ENCODE measurements at places on chromosomes 3 and 15.

DNA sequence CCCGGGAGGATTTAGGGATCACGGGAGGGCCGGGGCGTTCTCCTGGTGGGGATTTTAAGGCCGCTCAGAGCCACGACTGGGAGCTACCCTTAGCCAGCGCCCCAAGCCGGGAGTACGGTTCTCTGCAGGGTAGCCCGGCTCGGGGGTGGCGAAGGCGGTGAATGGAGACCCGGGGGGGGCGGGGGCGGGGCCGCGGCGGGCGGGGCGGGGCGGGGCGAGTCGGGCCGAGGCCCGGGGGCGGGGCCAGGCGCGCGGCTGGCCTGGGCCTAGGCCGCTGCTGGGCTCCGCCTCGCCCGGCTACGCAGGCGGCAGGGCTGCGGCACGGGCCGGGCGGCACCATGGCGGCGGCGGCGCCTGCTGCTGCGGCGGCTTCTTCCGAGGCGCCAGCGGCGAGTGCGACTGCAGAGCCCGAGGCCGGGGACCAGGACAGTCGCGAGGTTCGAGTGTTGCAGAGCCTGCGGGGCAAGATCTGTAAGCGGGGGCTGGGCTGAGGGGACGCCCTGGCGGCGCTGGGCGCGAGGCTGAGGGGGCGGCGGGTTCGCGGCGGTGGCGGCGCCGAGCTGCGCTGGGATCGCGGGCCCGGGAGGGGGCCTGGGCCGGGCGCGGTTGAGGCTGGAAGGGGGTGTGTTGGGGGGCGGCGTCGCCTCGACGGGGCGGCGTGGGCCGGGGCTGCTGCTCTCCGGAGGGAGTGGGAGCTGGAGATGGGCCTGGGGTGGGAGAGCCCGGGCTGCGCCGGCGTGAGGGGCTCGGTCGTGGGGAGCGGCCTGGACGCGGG lies at the start of gene RASA2:
RASA2 (plus strand) TSS at position 282 of the 775 bp plus-strand sequence; CDS start at position 339, 57 bp downstream.
- peak within 1 kb of the TSS; percentile 100 for H3K4me3 ChIP-seq
- peaks cover 8% of the 10 kb centered on the region for H3K36me3 ChIP-seq
- DNase-seq = peak; percentile 72

DNA sequence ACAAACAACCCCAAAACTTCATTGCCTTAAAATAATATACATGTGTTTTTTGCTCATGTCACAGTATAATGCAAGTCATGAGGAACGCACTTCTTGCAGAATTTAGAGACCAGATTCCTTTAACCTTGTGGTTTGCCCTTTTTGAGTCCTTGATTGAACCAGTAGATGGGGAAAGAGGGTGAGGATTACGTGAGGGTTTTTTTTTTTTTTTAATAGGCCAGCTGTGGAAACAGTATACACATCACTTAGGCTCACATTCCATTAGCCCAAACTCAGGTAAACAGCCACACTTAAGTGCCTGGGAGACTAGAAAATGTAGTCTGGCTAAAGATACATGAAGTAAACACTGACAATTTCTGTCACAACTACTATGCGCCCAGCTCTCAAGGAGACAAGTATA lies 114.9 kb upstream of the MLF1 start:
- no peak for DNase-seq
- peaks cover 1% of the 10 kb centered on the region for H3K36me3 ChIP-seq
- H3K4me3 ChIP-seq = no peak overlapping the region
- H3K27ac ChIP-seq = no peak overlapping the region

- H3K27ac ChIP-seq = no peak overlapping the region
- no peak for DNase-seq
- H3K27me3 ChIP-seq = peaks cover 8% of the 10 kb centered on the region
- H3K4me3 ChIP-seq = peak overlapping the region; percentile 100
- peaks cover 6% of the 10 kb centered on the region for H3K36me3 ChIP-seq
- H3K4me1 ChIP-seq = peaks cover 32% of the 10 kb centered on the region
Observed at GRCh38 chr3:184016169-184016570, 1.5 kb downstream of the ABCC5 start.

- DNase-seq = no peak
- H3K4me3 ChIP-seq = no peak overlapping the region
- H3K27ac ChIP-seq = no peak overlapping the region
- H3K27me3 ChIP-seq = peaks cover 54% of the 10 kb centered on the region
- no peaks in the 10 kb centered on the region for H3K36me3 ChIP-seq
- no peaks in the 10 kb centered on the region for H3K4me1 ChIP-seq
Observed at GRCh38 chr3:150069154-150069527, 98.4 kb upstream of the PFN2 start.

GRCh38 chr3:117596503-117596902 lies 886.9 kb downstream of the TUSC7 start:
- H3K27me3 ChIP-seq = no peaks in the 10 kb centered on the region
- H3K4me1 ChIP-seq = no peaks in the 10 kb centered on the region
- H3K36me3 ChIP-seq = no peaks in the 10 kb centered on the region
- H3K27ac ChIP-seq = no peak overlapping the region
- no peak overlapping the region for H3K4me3 ChIP-seq

GRCh38 chr3:102761766-102762165 lies 327.0 kb downstream of the ZPLD1 start:
- H3K36me3 ChIP-seq = no peaks in the 10 kb centered on the region
- no peak overlapping the region for H3K27ac ChIP-seq
- no peak overlapping the region for H3K4me3 ChIP-seq
- no peaks in the 10 kb centered on the region for H3K27me3 ChIP-seq
- H3K4me1 ChIP-seq = no peaks in the 10 kb centered on the region
- DNase-seq = no peak

GRCh38 chr3:170714122-170714521 lies 128.2 kb upstream of the SLC7A14 start:
- peaks cover 3% of the 10 kb centered on the region for H3K36me3 ChIP-seq
- no peaks in the 10 kb centered on the region for H3K4me1 ChIP-seq
- H3K27me3 ChIP-seq = peaks cover 43% of the 10 kb centered on the region
- H3K4me3 ChIP-seq = no peak overlapping the region

GRCh38 chr3:194267744-194268653 lies 83.1 kb downstream of the CPN2 start:
- H3K36me3 ChIP-seq = no peaks in the 10 kb centered on the region
- no peak overlapping the region for H3K4me3 ChIP-seq
- H3K27ac ChIP-seq = no peak overlapping the region
- no peaks in the 10 kb centered on the region for H3K4me1 ChIP-seq

DNA sequence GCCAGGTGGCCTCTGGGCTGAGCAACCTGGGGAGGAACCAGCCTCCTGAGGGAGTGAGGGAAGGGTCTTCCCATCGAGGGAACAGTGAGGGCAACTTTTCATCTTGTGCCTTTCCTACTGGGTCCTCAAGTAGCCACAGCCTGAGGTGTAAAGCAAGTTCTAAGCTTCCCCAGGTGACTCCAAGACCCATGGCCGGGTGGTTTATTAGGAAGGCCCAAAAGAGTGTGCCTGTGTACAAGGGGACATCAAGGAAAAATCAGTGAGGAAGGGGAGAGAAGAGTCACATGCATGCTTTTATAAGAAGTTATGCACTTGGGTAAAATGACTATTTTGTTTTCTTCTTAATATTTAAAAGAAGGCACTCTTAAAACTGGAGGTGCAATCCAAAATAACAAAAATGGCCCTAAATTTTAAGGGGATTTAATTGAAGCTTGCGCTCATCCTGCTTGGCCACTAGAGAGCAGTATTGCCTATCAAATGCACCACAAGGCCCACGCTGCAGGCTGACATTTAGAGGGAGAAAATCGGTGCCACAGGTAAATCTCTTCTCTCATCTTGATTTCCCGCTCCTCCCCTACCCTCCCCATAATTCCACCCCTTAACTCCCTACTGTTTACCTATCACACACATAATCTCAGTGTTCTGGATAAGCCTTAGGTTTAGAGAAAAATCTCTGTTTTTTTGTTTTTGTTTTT lies 6.7 kb downstream of the NANOGP8 start:
- no peak overlapping the region for H3K27ac ChIP-seq
- no peaks in the 10 kb centered on the region for H3K4me1 ChIP-seq
- H3K27me3 ChIP-seq = peaks cover 18% of the 10 kb centered on the region
- DNase-seq = peak; percentile 33

GRCh38 chr3:55719006-55719405 lies 231.9 kb upstream of the WNT5A start:
- no peaks in the 10 kb centered on the region for H3K36me3 ChIP-seq
- no peak overlapping the region for H3K4me3 ChIP-seq
- DNase-seq = no peak
- H3K27ac ChIP-seq = no peak overlapping the region
- H3K27me3 ChIP-seq = peaks cover 6% of the 10 kb centered on the region

DNA sequence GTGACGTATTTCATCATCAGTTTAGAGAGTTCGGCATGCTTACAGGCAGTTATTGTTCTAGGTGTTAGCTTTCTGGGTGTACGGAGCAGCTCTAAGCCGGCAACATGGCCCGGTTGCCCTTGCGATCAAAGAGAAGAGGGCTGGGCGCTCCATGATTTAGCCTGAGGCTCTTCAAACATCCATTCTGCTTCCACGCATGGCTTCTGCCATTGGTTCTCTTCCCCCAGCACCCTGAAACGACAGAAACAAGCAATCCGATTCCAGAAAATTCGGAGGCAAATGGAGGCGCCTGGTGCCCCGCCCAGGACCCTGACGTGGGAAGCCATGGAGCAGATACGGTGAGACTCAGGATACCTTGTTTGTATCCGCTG lies 574 bp downstream of the NGRN start:
- peak; percentile 54 for DNase-seq
- H3K4me1 ChIP-seq = peaks cover 48% of the 10 kb centered on the region
- H3K36me3 ChIP-seq = peaks cover 11% of the 10 kb centered on the region

DNA sequence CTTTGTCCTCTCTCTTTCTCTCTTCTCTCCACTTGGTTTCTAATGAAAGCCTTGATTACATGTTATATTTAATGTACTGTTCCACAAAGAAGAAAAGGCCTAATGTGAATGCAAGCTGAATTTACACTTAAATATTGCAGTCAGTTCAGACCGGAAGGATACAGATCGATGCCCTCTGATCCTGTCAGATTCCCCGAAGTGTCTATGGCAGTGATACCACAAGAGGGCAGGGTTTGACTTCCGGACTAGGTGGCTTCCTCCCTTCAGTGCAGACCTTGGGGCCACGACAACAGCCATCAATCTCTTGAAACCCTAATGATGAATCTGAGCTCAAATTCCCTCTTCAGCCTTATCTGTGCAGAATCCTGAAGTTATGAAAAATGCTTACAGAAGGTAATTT lies 29.5 kb downstream of the AGTR1 start:
- DNase-seq = peak; percentile 2
- no peak overlapping the region for H3K4me3 ChIP-seq
- H3K4me1 ChIP-seq = no peaks in the 10 kb centered on the region
- H3K27ac ChIP-seq = no peak overlapping the region
- peaks cover 4% of the 10 kb centered on the region for H3K27me3 ChIP-seq
- no peaks in the 10 kb centered on the region for H3K36me3 ChIP-seq

- H3K4me3 ChIP-seq = peak overlapping the region; percentile 85
- no peaks in the 10 kb centered on the region for H3K36me3 ChIP-seq
- H3K4me1 ChIP-seq = peaks cover 46% of the 10 kb centered on the region
- no peak overlapping the region for H3K27ac ChIP-seq
- DNase-seq = peak; percentile 81
- no peaks in the 10 kb centered on the region for H3K27me3 ChIP-seq
Observed at GRCh38 chr15:45458746-45459403, 63.7 kb downstream of the SLC30A4 start.

- H3K27me3 ChIP-seq = peaks cover 22% of the 10 kb centered on the region
- DNase-seq = no peak
- no peaks in the 10 kb centered on the region for H3K36me3 ChIP-seq
Observed at GRCh38 chr3:10361375-10361774, 40.5 kb upstream of the SEC13 start.

DNA sequence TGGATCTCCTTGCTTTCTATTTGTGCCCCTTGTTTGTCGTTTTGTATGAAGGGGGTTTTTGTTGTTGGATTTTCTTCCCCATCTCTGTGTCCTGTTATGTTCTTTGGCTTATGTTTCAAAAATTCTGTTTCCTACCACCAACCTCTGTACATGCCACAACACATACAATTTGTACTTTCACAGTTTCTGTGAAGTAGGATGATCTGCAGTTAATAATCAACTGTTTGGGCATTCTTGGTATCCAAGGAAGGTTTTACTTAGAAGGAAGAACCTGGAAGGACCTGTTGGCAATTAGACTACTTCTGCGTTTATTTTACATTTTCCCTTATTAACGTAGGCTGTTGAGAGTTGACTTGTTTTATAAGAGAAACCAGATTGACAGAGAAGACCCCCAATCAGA lies 8.3 kb downstream of the SETD5 start:
- H3K4me3 ChIP-seq = no peak overlapping the region
- H3K36me3 ChIP-seq = peaks cover 3% of the 10 kb centered on the region
- no peak for DNase-seq
- no peaks in the 10 kb centered on the region for H3K27me3 ChIP-seq
- peak overlapping the region; percentile 24 for H3K27ac ChIP-seq
- H3K4me1 ChIP-seq = peaks cover 83% of the 10 kb centered on the region

All from activated T-cell treated with anti-CD3 and anti-CD28 coated beads, Interleukin-2, amount 50 U/mL, for 72 hours (primary cell).